D721Med (cell line): ENCODE measurements at places on chromosomes 11 and 22.

DNA sequence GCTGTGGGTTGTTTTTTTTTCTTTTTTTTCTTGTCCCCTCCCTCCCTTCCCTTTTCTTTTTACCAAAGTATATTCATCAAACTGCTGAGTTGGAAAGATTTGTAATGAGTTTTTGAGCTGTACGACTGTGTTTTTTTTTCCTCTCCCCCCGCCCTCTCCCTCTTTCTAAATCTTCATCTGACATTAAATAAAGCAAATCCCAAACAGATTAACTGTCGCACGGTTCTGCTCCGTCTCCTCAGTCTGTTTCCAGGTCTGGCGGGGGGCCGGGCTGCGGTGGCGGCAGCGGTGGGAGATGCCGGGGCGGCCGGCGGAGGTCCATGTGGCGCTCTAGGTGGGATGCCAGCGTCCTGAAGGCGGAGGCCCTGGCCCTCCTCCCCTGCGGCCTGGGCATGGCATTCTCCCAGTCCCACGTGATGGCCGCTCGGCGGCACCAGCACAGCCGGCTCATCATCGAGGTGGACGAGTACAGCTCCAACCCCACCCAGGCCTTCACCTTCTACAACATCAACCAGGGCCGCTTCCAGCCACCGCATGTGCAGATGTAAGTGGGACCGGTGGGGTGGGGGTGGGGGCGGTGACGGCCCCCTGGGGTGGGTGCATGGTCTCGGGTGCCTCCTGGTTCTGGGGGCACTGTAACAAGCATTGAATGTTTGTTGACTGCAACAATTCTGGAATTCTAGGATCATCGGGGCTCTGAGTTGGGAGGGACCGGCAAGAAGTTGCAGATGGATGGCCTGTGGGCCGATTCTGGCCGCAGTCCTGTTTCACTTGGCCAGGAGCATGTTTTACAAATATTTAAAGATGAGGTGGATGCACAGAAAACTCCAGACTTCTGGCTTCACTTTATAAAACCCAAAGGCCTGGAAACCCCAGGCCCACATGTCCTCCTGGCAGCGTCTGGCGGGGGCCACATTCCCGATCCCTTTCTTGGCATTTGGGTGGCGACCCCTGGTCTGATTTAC, 13.1 kb downstream of the MPPED1 start:
- DNase-seq = no peak

DNA sequence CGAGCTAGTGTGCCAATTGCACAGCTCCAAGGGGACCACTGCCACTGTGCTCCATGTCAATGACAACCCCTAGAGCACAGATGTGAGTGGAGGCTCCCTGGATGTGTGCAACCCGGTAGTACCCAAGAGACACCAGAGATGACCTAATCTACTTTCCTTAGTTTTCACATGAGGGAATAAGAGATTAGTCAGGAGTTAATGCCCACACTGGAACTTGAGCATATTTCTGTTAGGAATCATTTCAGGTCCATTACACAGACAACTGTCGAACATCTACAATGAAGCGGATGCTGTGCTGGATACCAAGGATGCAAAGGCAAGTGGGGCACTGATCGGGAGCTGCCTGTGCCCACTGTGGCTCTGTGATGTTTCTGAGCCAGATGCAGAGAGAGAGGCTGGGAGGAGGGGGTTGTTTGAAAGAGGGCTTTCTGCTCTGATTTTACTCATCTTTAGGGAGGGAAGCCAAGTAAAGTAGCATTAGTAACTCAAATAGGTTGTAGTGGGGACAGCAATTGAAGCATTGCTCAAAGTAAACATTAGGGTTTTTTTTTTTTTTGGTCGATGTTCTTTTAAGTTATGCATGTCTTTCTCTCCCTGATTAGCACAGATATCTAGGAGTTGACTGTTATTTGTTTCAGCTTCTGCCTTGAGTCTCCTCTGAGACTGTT, 82.5 kb upstream of the SORL1-AS1 start:
- no peak for DNase-seq

GRCh38 chr11:10605941-10606381, 37.5 kb upstream of the LYVE1 start:
- no peak for DNase-seq

GRCh38 chr11:7904917-7905316, 26.2 kb downstream of the OR10A6 start:
- DNase-seq = no peak

DNA sequence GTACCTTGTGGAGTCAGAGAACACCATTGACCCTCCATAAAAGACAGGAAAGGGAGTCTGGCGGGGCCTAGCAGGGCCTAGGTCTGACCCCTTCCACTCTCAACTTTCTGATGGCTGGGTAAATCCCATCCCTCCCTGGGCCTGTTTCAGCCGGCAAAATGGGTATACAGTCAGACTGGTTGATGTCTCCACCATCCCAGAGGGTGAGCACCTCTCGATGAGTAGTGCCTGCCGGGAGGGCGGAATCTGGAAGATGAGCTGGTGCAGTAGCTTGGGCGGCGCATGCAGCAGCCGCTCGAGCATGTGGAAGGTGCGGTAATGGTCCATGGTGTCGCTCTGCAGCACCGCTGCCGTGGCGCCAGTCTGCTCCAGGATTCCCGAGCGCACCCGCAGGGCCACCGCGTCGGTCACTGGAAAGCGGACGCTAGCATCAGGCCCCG, 528 bp downstream of the FIBP start:
- DNase-seq = no peak

GRCh38 chr22:28831140-28832072, 31.0 kb upstream of the XBP1 start:
- DNase-seq = no peak

DNA sequence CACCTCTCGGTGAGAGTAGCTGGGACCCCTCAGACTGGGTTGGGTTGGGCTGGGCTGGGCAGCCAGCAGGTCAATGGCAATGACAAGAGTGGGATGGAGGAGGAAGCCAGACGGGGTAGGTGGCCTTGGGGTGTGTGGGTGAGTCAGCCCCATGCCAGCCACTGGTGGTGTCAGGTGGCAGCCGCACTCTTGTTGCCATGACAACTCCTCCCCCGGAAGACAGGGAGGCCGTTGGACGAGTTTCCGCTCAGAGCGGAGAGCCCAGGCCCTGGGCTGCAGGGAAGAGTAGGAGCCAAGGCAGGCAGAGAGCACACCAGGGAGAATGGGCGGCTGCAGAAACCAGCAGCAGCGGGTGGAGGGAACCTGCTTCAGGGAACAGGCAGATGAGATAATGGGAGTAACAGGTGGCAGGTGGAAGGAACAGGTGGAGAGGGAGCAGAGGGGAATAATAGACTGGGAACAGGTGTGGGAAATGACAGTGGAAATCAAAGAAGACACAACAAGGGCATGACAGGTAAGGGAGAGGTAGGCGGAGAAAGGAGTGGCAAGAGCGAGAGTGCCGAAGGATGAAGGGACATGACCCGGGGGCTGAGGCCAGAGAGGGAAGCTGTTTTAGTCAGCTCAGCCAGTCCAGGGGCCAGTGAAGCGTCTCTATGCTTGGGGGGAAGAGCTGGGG, 8.7 kb downstream of the SPTBN2 start:
- DNase-seq = no peak

- no peak for DNase-seq
These were observed 49.9 kb downstream of the RSF1 start for GRCh38 chr11:77770629-77771028.

- no peak for DNase-seq
These were observed 168.6 kb upstream of the NECTIN1 start for GRCh38 chr11:119897576-119897975.

DNA sequence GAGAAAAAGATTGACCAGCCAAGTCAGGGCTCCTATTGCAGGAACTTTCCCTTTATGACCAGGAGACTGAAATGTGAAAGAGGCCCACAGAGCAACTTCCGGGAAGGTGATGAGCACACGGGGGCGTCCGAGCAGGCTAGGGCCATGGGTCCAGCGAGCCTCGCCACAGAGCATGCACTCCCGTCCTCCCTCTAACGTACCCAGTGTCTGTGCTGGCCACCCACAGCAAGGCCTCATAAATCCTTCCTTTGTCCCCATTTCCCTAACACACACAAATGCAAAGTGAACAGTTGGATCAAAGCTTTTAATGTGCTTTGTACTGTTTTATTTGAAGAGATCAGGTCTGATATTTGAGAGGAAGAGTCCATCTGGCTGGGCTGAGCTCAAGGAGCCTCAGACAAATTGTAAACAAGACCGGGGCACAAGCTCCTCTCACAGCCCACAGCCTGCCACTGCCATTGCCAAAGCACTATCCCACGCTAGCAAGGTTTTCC, 44.3 kb downstream of the BLID start:
- DNase-seq = no peak

DNA sequence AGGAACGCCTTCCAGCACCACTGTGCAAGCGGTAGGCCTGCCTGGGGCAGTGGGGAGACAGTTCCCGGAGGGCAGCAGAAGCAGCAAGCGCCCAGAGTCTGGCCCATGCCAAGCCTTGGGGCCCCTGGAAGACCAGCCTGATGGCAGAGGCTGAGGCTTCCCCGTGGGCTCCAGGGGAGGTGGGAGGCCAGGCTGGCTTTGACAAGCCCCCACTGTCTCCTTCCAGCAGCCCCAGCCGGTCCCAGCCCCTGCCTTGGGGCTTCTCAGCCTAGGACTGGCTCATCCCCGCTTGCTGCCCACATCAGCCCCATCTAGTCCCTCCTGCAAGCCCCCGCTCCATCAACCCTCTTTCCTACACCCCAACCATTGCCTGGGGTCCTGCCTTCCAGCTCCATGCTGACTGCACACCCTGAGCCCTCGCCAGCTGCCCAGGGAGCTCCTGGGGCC, 46.7 kb downstream of the IGF2 start:
- no peak for DNase-seq

DNA sequence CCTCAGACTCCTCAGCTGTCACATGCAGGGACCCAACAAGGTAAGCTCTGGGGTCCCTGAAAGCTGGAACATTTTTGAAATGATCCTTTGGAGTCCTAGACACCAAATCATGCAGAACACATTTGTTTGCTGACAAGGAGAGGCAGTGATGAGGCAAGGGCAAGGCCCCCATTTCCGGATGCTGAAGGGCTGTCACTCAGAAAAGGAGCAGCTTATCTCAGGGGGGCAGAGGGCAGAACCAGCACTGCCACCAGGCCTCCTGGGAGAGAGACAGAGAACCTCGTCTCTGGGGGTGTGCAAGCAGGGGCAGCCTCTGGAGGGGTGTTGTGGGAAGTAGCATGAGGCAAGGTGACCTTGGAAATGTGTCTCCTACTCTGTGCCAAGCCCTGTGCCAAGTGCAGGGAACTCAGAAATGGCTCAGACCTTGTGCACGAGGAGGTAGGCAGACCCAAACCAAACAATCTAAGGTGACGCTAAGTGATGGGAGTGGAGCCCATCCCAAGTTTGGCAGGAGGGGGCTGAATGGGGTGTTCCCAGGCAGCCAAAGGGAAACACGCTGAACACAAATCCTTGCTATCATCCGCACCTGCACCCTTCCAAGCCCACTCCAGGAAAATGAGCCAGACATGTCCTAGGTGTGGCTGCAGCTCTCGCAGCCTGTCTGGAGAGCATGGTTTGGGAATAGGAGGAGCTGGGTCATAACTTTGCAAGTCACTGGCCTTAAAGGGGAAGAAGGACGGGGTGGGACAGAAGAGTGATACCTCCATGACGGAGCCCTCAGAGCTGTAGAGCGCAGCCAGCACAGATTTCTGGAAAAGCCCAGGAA, 94.2 kb downstream of the PDE2A start:
- DNase-seq = no peak

DNA sequence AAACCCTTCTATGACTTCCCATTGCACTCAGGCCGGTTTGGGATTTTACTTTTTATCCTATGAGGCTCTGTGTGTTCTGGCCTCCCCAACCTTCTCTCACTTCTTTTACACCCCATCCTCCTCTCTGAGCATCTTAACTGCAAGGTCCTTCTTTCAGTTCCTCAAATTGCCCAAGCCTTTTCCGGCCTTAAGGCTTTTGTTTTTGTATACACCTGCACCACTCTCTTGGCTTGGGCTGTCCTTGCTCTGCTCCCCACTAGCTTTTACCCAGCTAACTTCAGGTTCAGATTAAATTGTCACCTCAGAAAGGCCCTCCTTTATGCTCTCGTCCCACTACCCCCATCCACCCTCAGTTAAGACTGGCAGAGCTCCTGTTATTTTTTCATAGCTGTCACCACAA, 55.5 kb downstream of the FAM83F start:
- DNase-seq = no peak
